ENCODE measurements at places on chromosomes 1 and 21.

DNA sequence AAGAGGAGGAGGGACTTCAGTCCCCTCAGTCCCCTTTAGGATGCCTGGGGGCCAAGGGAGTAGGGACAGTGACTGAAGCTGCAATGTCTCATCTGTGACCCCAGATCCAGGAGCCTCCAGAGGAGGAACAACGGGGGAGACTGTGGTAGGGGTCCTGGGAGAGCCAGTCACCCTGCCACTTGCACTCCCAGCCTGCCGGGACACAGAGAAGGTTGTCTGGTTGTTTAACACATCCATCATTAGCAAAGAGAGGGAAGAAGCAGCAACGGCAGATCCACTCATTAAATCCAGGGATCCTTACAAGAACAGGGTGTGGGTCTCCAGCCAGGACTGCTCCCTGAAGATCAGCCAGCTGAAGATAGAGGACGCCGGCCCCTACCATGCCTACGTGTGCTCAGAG, 18.3 kb downstream of the LY9 start:
- DNase-seq, result no peak

GRCh38 chr1:109020693-109021257, 21.1 kb downstream of the WDR47 start:
- DNase-seq, result no peak

DNA sequence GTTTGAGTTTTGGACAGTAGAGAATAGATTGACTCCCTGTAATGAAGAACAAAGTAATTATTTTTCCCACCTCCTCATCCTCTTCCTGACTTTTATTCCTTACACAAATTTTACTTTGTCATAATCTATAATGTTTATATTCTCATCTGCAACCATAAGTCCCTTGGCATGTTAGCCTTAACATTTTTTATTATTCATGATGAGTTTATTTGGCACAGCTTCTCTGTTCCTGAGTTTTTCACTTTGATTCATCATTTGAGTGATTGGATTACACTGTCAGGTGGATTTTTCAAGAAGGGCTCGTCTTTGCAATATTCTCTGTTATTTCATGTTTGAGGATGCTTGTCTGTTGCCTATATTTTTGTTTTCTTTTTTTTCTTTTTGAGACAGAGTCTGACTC, 35.7 kb downstream of the TNFRSF8 start:
- no peak for DNase-seq

DNA sequence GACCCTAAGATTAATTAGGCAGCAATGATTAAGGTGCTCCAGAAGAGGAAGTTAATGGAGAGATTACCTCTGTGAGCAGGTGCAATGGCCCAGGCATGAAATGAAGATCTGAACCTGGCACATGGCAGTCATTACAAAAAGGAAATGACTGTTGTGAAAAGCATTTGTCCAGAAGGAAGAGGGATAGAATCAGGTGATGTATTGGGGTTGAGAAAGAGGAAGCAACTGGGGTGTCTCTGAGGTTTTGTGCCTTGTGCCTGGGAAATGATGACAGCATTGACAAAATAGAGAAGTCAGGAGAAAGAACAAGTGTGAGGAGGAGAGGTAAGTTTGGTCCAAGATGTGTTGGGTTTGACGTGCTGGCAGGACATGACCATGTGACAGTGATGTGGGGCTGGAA, 5.6 kb downstream of the CRCT1 start:
- DNase-seq, result no peak

- DNase-seq, result no peak
These were observed 10.2 kb downstream of the WNT4 start for GRCh38 chr1:22132517-22133235.

DNA sequence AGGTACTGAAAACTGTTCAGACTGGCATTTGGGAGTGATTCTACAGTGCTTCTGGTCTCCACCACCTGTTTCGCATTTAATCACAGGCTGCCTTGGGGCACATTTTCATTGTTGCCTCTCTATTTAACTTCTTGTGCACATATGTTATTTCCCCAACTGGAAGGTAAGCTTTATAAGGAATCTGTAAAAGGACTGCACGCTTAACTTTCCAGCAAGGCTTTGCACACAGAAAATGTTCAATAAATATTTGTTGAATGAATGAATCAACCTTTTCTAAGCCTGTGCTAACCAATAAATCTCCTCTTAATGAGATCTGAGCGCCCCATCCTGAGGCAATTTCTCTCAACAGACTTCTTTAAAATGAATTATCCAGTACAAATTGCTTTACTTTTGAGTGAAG, 84.3 kb upstream of the ARHGAP29 start:
- no peak for DNase-seq

- DNase-seq, result no peak
These were observed 491.0 kb downstream of the MATN1 start for GRCh38 chr1:30232288-30232899.

DNA sequence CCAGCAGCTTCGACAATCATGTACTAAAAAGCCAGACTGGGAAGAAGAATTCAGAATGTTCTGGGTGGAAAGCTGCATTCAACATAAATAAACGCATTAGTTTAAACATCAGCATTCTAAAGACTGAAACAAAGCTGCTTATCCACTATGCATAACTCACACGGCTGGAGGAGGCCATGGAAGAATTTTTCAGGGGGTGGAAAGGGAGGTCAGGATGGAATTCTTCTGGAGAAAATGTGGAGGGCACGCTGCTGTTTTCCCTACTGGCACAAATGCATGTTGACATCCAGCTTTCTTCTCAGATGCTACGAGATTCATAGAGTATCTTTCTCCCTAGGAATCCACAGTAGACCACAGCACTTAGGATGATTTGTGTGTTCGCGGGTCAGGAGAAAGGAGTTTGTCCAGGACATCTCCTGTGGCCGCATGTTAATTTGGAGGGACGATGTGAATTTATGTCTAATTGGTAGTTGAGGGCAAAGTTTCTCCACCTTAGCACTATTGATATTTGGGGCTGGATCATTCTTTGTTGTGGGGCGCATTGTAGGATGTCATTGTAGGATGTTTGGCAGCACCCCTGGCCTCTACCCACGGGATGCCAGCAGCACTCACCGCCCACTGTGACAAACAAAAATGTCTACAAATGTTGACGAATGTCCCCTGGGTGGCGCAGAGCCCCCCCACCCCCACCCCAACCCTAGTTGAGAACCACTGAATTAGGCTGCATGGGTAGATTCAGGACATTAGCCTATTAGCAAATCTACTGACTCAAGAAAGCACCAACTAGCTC, 86.5 kb upstream of the KAZN start:
- no peak for DNase-seq

GRCh38 chr1:151346082-151346768, 827 bp downstream of the RFX5 start:
- no peak for DNase-seq

- no peak for DNase-seq
These were observed 41.5 kb upstream of the LIN9 start for GRCh38 chr1:226350519-226350865.
